H1 (cell line): ENCODE measurements at places on chromosomes 12 and 14. TPM values are rescaled to one million over a fixed set of nuclear protein-coding genes. Genes with fewer than 3 reads are reported as not detected.

GRCh38 chr14:97970222-97970621 is 1173.0 kb downstream of the VRK1 start:
- no peak for DNase-seq
- H3K27me3 ChIP-seq: no peaks in the 10 kb centered on the region
- no peak overlapping the region for H3K4me3 ChIP-seq
- H3K36me3 ChIP-seq: no peaks in the 10 kb centered on the region
- no peaks in the 10 kb centered on the region for H3K4me1 ChIP-seq
- H3K27ac ChIP-seq: no peak overlapping the region

The SRSF5 gene
- 226 and 238 TPM in 2 replicates for total RNA-seq

The LYZ gene
- total RNA-seq: 0.34 TPM in 1 of 2 replicates, not detected in the other

DNA sequence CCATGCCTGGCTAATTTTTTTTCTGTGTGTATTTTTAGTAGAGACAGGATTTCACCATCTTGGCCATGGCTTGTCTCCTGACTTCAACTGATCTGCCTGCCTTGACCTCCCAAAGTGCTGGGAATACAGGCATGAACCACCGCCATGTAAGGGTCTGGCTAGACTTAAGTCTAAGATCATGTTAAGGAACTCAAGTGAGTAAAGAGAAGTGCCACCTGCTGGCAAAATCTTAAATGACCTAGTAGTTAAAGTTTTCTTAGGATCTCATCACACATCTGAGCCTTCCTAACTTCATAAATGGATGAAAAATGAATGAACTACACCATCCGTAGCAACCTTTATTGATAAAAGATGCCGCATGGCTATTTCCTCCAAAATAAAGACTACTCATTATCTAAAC is 1.7 kb upstream of the C12orf56 start:
- no peak overlapping the region for H3K4me3 ChIP-seq
- no peaks in the 10 kb centered on the region for H3K36me3 ChIP-seq
- H3K27me3 ChIP-seq: peaks cover 4% of the 10 kb centered on the region
- DNase-seq: no peak
- H3K4me1 ChIP-seq: no peaks in the 10 kb centered on the region
